ENCODE measurements at places on chromosomes 3 and 15.

DNA sequence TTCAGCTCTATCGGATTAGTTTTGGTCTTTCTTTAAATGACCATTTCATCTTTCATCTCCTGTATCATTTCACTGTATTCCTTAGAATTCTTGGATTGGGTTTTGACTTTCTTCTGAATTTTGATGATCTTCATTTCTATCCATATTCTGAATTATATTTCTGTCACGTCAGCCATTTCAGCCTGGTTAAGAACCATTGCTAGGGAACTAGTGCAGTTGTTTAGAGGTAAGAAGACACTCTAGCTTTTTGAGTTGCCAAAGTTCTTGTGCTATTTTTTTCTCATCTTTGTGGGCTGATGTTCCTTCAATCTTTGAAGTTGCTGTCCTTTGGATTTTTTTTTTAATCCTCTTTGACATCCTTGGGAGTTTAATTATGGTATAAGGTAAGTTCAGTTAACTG, 54.6 kb downstream of the STRIT1 start:
- no peak for DNase-seq

GRCh38 chr3:172808969-172809546, 58.5 kb downstream of the ECT2 start:
- no peak for DNase-seq

DNA sequence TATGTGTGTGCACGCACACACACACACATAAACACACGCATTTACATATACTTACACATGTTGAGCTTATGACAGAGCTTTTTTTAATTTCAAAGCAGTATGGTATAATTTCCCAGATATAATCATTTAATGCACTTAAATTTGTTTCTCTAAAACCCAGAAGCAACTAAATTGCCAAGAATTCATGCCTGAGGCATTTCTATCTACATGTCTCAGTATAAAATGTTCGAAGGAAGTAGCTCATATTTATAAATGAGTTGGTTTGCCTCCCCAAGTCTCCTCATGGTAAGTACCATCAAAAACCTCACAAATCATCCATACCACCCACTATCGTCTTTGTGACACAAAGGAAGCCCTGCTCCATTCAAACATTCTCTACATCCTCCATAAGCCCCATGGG, 130.6 kb downstream of the RPL22L1 start:
- no peak for DNase-seq

GRCh38 chr3:38327335-38328009, 19.1 kb upstream of the XYLB start:
- no peak for DNase-seq

GRCh38 chr3:59885101-59885500, 835.3 kb upstream of the CFAP20DC start:
- no peak for DNase-seq

- no peak for DNase-seq
Measured at GRCh38 chr15:28896951-28897350, 11.2 kb downstream of the APBA2 start.

DNA sequence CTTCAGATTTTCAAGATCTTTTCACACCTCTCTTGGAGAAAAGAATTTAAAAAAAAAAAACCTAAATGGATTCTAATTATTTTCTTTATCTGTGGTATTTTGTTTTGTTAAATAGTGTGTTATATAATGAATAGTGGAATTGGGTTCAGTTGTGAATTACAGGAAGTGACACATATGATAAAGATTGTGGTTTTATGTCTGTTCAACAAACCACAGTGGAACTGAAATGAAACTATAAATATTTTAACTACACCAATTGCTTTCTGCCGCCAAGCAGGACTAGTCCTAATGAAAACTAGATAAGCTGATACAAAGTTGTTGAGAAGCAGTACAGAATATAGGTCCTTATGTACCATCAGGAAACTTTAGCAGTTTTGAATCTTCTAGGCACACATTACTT, 121.6 kb downstream of the UBE2E2 start:
- no peak for DNase-seq

DNA sequence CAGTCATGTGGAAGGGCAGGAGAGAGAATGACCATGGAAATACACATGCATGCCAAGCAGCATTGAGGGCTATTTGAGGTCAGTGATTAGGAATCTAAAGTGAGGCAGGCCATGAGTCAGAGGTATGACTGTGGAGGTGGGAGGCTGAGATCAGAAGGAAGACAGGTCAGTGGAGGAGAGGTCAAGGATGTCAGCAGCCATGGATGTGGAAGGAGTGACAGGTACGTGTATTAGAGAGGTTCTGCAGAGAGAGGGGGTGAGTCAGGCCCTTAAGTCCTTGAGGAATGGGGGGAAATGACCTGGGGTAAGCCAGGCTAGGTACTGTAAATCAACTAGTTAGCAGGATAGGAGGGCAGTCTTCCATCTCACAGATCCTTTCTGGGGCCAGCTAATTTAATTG, 166.6 kb downstream of the ANO10 start:
- DNase-seq: no peak

GRCh38 chr15:35305946-35306345, 220.9 kb upstream of the NANOGP8 start:
- DNase-seq: no peak

DNA sequence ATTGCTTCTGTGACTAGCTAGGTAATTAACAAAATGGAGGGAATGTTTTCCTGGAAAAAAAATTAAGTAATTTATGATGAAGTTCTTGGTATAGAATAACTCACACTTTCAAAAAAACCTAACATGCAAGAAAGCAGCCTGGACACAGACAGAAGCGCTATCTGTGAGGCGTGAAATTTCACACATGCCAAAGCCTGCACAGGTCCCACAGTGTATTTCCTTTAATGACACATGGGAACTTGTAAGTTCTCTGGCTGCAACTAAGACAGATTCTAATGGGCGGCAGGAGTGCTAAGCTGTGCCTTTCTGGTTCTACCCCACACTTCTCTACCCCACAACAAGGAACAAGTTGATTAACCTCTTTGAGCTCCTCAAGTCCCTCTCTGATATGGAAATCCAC, 84.9 kb upstream of the NEO1 start:
- DNase-seq: no peak

DNA sequence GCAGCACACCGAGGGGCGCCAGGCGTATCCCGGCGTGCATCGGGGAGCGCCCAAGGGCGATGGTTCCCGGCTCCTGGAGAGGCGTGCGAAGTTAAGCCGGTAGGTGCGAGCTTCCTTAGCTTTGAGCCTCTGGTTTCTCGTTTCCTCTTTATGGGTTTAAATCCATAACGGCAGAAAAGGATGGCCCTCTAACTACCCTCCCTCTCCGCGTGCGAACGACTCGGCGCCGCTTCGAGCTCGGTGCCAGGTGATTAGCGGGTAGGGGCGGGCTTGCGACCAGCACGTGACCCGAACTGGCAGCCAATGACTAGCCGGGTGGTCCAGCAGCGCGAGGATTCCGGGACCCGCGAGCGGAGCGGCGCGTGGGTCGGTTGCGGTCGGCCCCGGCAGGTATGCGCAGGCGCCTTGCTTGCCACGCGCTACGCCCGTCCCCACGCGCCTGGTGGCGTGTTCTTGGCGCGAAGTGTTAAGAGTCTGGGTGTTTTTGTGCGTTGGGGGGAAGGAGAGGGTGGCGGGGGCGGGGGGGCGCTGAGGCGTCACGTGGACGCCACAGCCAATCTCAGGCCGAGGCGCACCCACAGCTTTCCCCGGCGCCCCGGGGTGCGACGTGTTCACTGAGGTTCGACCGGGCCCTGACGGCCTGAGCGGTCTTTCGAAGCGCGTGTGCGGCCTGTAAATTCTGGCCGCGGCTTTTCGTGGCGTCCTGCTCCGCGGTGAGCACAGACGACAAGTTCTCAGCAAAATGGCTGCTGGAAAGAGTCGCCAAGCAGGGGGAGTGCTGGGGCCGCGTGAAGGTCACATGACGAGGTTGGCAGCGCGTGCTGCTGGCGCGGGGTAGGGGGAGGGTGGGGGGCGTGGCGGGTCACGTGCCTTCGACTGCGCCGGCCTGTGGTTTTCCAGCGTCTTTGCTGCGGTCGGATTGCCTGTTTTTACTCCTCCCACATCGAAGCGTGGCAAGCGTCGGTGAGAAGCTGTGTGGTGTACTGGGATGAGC, 38.7 kb upstream of the MGA start:
- peak; percentile 66 for DNase-seq

DNA sequence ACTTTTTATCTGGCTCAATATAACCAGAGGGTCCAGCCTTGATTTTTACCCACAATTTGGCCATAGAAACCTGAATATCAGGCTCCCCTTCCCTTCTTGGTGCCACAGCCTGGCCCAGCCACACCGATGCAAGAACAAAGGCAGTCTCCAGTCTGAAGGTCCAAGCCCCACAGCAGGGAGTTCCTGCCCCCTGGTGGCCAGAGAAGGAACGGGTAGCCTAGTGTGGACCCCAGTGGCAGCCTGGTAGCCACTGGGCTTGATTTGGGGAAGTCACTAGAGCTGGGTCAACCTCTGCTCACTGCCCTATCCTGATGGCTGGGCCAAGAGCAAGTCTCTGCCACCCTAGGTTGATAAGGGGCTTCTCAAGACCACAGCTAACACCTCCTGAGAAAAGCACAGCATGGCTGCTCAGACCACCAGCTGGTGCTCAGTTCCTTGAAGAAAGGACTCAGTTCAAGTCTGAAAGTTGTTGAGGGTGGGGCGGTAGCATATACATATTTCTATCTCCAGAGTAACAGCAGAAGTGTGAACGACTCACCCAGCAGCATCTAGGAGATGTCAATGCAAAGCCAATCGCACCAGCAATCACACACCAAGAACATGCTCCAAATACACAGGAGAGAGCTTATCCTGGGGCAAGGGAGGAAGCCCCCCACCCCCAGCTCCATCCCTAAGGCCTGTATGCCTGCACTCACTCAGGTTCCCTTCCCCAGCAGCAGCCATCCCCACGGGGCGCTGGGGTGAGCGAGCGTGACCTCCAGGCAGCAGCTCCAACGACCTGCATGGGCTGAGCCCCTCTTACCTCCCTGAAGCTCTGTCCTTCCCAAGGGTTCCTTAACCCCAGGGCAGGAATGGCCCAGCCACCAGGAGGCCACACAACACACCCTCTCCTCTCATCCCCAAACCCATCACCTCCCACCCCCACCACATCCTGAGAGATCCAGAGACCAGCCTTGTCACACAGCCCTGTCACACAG, 7.6 kb downstream of the PFKFB4 start:
- DNase-seq: peak; percentile 79

DNA sequence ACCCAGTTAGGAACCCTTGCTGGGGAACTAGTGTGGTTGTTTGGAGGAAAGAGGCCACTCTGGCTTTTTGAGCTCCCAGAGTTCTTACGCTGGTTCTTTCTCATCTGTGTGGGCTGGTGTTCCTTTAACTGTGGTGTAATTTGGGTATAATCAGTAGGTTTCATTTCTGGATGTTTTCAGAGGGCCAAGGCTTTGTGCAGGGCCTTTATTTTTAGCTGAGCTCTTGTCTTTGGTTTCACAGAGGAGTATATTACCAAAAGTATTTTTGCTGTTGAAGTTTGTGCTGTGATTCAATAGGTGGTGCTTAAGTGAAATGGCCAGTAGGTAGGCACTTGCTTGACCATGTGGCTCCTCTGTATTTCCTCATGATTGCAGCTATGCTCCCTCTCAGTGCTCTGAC, 357.9 kb downstream of the KCNH8 start:
- no peak for DNase-seq

GRCh38 chr15:41577863-41578735, 19.1 kb downstream of the TYRO3 start:
- DNase-seq: no peak

DNA sequence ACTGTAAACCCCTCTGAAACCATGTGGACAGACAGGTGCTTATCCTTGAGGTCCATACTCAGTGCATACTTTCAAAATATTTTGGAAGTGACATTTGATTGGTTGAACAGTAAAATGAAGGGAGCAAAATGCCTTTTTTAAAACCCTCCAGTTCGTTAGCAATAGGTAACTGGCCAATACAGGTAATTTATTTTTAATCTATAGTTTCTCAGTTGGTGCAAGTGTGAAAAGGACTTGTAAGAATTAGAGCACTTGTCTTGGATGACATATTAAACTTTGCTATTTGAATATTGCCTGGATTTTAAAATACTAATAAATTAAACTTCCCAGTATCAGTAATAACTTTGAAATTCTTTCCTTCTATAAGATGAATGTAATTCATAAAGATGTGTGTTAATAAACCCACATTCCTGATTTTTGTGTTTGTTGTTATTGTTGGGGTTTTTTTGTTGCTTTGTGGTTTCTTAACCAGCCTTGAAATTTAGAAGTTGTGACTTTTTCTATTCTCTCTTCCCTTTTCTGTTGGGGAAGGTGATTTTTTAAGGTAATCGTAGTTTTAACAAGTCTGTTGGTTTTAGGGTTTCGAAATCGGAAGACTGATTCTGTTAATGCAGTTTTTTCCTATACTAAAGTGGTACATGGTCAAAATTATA, 90.0 kb downstream of the STT3B start:
- no peak for DNase-seq

GRCh38 chr3:4836516-4836915, 142.7 kb upstream of the BHLHE40 start:
- DNase-seq: no peak

DNA sequence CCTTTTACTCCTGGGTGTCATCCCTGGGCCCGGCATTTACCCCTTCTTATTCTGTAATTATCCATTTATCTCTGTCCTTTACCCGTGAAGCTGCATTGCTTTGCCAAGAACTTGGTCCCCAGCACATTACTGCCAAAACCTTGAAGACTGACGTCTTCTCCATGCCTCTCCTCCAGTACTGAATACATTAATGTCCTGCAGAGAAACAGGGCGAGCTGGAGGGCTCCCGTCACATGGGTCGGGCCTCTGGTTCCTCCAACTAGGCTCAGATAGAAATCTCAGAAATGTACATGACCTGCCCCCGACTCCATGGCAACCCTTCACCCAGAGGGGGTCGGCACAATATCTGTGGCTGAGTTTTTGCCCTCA, 445 bp downstream of the EFCAB12 start:
- DNase-seq: no peak

- no peak for DNase-seq
Measured at GRCh38 chr15:97728791-97729190, 231.7 kb upstream of the ARRDC4 start.

GRCh38 chr3:169509780-169510692, 153.5 kb downstream of the MECOM start:
- no peak for DNase-seq

DNA sequence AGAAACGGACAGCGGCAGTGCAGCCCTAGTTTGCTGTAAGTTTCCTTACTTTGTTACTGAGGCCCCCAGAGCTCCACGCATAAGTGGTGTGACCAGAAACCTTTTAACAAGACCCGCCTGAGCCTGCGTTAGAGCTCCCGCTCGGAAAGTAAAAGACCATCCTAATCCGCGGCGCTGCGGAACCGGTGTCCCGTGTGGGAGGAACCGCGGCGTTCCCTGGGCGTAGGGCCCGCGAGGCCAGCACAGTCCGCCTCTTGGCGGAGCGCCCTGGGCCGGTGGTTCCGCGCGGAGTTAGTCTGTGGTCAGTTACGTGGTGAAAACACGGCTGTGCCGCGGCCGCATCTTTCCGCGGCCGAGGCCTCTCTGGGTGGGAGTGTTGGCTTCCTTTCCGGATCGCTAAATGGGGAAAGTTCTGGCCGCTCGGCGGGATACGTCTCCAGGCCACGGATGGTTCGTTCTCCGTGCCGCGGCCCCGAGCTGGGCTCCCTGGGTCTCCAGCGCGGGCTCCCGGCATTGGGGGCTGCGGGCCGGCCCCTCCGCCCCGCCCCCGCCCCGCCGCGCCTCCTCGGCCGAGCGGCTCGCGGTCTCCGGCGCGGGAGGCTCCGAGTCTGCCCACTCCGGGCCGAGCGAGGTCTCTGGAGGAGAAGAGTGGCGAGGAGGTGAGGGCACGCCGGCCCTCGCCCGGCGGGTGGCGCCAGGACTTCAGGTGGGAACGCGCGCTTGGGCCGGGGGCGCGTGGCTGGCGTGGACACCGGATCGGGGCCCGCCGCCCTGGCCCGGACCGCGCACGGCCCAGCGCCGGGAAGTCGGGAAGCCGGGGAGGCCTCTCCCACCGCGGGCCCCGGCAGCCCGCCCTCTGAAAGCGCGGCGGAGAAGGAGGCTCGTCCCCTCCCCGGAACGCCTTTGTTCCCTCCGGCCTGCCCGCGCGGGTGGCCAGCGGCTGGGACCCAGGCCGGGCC, 754 bp downstream of the B3GNT5 start:
- DNase-seq: no peak
